ENCODE measurements at places on chromosomes 5 and 9.

DNA sequence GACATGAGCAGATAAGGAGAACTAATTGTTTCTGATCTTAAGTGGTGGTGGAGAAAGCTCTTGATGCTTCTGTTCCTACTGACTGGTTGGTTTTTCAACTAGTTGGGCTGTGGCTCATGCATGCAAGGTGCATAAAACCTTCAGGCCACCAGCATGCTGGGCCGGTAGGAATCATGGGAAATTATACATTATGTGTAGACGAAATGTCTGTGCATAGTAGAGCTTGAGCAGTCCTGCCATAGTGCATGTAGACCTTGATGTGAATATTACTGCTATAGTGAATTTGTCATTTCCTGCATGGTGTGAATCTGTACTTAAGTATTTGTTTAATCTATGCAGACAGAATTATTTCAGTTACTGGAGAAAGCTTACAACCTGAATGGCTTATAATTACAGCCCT lies 433.6 kb upstream of the ADAMTSL1 start:
- DNase-seq, result no peak

- DNase-seq, result no peak
These were observed 68.8 kb downstream of the ELL2 start for GRCh38 chr5:95892784-95893354.

DNA sequence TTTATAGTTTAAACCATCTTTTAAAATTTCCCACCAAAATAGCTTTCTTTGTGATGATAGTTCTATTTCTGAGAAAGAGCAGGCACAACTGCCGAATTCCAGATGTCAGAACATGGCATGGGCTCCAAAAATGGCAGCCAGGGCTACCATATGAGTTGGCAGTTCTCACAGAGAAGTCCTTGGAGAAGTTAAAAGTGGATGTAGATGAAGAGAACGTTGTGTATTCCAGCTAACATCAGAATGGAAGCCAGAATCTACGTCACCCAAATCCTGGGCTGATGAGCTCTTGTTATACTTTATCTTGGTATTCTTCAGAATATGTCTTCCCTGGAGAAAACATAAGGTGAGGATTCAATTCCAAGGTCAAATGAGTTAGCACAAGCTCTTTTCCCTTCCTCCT lies 66.9 kb upstream of the BASP1 start:
- DNase-seq, result no peak

DNA sequence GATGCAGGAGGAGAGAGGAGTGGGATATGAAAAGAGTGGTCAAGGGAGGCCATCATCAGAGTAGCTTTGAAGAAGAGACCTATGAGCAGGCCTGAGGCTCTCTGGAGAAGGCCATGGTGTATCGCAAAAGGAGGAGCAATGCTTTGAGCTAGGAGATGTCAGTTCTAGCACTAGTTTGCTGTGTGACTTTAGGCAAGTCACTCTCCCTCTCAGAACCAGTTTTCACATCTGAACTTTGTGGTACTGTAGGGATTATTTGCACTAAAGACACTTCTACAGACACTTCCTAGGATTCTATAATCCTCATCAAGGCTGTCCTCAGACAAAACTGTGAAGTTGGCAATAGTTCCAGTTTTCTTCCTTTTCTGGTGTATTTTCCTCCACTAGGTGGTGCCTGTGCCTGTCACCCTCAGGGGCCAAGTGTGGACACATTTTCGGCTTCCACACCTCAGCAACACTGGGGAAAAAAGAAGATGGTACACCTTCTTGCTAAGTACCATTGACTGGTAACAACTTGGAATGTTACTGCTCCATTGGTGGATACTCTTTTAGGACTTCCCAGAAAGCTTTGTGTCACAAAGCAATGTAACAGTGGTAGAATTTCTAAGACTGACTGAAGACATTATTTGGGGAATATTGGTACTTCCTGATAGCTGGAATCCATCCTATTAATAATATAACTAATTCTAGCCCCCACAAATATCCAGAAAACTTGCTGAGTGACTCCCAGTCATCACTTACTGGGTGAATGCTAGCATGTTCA lies 9.9 kb downstream of the PAPPA start:
- no peak for DNase-seq

- no peak for DNase-seq
These were observed 131.0 kb upstream of the BRINP1 start for GRCh38 chr9:119500072-119500771.

DNA sequence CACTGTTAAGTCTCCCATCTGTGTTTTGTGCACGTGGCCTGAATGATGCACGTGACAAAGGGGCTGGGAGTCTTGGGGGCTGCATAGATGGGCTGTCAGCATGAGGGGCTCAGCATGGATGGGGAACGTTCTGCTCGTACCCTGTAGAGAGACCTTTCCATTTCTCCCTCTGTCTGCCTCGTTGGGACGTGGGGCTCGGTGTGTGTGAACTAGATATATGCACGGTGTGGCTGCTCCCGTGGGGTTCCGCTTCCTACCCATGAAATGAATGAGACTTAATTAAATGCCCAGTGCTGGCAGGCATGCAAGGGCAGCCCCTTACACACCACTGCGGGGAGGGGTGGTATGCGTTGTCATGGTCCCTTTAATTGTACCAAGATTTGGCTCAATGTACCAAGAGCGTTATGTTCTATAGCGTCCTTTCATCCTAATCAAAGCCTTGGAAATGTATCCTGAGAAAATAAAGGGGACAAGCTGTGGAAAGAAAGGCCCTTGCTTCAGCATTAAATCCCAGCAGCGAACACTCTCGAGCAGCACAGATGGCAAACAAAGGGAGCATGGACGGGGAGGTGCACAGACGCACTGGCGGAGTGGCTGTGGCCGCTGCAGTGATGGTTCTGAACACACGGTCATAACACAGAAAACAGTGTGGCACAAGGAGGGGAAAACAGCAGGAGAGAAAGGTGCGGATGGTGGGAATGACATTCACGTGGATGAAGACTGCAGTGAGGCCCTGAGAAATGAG lies 66.8 kb downstream of the RASGEF1C start:
- no peak for DNase-seq

GRCh38 chr5:181217111-181217802 lies 5.8 kb upstream of the TRIM41 start:
- DNase-seq, result no peak

DNA sequence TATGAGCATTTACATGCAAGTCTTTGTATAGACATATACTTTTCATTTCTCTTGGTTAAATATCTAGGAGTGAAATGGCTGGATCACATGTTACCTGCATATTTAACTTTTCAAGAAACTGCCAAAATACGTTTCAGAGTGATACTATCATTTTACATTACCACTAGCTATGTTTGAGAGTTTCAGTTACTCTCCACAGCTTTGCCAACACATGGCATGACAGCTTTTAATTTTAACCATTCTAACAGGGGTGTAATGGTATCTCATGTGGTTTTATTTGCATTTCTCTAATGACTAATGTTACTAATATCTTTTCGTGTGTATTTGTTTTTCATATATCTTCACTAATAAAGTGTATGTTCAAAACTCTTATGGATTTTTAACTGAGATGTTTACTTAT lies 99.8 kb downstream of the DTWD2 start:
- DNase-seq, result no peak

- no peak for DNase-seq
These were observed 14.0 kb downstream of the PDGFRB start for GRCh38 chr5:150141544-150142184.

DNA sequence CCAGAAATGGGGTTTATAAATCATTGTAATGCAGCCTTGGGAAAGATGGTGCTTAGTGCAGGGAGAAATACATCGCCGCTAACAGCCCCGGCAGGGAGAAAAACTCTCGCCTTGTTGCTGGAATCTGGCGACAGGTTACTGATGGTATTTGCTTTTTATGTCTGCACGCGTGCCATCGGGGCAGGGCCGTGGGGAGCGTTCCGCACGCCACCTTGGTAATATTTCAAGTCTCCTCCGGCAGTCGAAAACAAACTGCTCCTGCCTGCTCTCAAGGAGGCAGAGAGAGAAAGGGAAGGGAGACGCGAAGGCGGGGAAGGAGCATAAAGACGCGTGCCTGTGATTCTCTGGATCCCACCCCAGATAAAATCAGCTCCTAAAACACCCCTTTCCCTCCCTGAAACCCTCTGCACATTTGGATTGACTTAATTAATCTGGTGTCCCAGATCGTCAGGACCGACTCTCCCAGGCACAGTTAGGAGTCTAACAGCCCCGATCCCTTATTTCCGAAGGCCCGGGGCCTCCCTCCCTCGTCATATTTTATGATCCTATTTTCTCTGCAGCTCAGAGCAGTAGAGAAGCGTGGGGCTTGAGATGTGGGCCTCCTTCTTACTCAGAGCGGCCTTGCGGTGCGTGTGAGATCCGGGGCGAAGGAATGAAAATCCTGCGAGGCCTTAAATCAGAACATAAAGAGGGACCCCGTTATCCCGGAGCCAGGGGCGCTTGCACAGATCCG lies 47.7 kb downstream of the CFAP77 start:
- DNase-seq, result no peak

GRCh38 chr5:73376618-73377170 lies 71.9 kb downstream of the FOXD1 start:
- DNase-seq, result no peak

GRCh38 chr5:128844354-128844923 lies 120.8 kb upstream of the SLC27A6 start:
- DNase-seq, result no peak

DNA sequence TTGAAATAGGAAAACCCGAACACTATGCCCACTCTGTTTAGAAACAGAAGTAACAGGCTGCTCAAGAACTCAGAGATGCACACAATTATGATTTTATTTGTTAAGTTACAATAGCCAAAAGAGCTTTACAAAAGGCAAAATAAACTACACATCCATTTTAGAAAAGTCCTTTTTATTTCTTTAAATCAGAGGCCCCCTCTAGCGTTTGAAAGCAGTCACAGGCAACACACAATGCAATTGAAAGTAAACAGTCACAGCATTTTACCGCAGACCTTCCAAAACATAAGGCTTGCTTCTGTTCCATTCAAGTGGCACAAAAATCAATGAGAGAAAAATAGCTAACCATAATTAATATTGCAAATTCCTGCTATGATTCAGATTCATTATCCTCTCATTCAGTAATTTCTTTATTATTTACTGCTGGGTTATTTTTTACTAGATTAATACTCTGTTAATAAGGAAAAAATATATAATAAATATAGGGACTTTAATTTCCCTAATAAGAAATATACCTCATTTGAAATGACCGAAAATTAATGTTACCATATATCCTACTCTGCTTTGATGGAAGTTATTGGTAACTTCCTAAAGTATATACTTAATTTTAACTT lies 78.3 kb downstream of the CEP120 start:
- no peak for DNase-seq

- no peak for DNase-seq
These were observed 330.2 kb upstream of the GRAMD2B start for GRCh38 chr5:126093041-126093440.

GRCh38 chr5:3698412-3698811 lies 102.8 kb downstream of the IRX1 start:
- no peak for DNase-seq

GRCh38 chr9:122912671-122912963 lies 506 bp downstream of the ZBTB6 start:
- no peak for DNase-seq

GRCh38 chr9:93297659-93298497 lies 113.9 kb downstream of the WNK2 start:
- DNase-seq, result no peak

DNA sequence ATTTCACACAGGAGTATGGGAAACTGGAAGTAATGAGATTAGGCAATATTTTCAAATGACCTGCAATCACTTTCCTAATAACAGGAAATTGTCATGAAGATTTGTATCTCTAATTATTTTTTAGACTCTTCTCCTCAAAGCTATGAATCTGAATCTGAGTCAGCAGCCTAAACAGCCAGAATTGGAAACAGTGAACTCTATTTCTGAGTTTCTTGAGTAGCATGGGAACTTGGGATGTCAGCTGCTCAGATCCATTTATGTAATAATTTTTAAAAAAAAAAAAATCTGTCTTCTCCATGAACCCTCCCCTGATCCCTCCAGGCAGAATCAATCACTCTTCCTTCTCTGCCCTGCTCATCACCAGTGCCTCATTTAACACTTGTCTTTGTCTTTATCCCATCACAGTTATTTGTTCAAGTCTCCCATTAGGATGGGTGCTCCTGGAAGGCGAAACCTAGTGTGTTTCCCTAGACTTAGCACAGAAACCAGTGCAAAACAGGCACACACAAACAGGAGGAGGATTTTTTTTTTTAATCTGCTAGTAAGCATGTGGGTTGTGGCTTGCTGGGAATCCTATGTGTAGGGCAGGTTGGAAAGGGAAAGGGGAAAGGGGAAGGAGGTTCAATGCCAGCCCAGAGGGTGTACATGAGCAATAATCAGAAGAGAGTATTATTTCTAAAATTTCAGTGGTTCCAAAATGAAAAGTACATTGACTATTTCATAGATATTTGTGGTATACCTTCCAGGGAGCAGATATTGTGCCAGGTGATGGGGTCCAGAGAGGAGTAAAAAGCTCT lies 186.8 kb downstream of the TTLL11 start:
- no peak for DNase-seq

DNA sequence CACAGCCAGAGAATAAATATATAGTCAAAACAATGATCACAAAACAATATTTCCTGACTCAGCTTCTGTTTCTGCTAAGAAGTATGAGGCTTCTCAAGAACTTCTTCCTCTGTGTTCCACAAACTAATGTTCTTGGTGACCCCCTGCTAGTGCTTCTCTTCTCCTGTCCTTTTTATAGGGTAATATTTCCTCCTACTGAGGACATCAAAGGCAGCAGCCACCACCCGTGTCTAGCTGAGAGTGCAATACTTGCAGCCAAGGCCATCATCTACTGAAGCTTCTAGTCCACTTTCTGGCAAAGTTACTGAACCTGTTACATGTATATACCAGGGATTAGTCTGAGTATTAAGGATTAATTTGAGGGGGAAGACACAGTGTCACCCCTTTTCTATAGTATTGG lies 83.7 kb upstream of the SLC12A2 start:
- no peak for DNase-seq

DNA sequence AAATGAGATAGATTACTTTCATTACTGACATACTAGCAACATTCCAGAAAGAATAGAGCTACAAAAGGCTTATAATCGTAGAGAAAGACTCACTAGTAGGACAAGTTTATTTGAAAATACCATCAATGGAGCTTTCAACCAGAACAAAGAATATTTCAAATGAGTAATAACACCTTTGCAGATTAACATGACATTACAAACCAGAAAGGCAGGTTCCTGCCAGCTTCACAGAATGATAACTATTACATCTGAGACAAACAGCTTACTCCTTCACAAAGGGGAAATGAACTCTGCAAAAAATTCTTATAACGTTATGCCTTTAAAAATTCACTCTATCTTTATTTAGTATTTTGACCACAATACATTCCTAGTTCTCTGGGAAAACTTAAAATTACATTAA lies 103.1 kb downstream of the EPB41L4A start:
- no peak for DNase-seq

DNA sequence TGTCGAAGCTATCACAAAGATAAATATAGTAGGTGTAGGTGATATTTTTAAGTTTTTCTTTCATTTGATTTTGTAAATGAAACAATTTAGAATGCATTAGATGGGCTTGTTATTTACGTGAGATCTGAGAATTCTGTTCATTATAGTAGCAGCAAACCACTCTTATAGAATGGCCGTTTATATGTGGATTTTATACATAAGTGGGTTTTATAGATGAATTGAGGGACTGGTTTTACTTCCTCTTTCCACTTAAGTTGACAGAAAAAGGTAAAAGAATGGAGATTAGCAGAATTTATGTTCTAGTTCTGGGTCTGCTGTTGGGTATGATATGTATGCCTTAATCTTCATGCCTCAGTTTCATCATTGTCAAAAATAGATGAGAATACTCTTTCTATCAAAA lies 5.6 kb downstream of the RMI1 start:
- no peak for DNase-seq

Data from activated T-cell treated with anti-CD3 and anti-CD28 coated beads for 4 hours (primary cell).